ENCODE measurements at places on chromosomes 4 and X.

GRCh38 chr4:76658231-76659102 lies 223.4 kb downstream of the SHROOM3 start:
- no peak for DNase-seq

DNA sequence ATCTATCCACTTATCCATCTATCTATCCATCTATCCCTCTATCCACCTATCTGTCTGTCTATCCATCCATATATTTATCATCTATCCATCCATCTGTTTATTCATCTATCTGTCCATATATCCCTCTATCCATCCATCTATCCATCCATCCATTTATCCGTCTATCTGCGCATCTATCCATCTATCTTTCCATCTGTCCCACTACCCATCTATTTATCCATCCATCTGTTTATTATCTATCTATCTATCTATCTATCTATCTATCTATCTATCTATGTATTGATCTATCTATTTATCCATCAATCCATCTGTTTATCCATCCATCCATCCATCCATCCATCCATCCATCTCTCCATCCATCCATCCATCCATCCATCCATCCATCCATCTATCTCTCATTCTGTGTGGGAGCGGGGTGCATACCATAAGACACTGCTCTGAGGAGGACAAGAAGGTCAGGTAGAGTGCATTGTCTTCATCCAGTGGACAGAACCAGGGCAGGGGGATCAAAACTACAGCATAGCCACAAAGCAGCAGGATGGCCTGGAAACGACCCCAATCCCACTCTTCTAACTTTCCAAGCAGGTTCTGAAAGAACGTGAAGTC lies 53.2 kb upstream of the ENPP6 start:
- no peak for DNase-seq

DNA sequence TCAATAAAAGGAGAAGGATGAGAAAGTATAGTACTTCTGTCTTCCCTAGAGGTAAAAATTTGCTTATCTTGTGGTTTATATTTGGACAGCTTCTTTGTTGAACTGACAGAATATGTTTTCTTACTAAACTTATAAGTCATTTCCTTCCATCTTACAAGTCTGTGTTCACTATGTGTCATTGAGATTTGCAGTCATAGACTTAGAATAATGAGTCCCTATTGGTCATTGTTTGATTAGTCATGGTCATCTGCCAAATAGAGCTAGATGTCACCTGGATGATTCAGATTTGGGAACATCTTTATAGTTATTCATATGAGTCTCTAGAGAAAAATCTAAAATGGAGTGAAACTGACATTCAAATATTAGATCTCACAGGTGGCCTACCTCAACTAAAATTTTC lies 51.5 kb downstream of the SPATA18 start:
- no peak for DNase-seq

GRCh38 chr4:147299205-147299604 lies 181.7 kb upstream of the EDNRA start:
- DNase-seq = no peak

DNA sequence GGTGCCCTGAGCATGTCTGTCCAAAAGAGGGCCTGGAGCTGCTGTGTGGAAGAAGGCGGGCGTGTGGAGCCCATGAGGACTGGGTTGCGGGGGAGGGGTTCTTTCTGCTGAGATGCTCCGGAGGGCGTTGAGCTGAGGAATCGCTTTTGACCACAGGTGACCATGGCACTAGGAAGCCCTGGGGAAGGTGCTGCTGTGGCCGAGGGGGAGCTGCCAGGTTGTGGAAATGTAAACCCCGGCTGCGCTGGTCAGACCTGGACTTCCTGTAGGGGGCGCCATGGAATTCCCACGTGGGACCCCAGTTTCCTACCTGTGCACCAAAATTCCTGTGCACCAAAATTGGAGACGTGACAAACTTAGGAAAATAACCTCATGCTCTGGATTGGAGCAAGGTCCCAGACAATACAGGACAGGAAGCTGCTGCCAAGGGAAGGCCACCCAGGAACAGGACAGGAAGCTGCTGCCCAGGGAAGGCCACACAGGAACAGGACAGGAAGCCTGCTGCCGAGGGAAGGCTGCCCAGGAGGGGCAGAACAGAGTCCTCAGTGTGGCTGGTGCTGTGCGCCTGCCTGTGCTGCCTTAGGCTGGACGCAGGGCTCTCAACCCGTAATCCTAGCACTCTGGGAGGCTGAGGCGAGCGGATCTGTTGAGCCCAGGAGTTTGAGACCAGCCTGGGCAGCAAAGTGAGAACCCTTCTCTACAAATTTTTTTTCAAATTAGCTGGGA lies 28.4 kb upstream of the UVSSA start:
- DNase-seq = no peak

DNA sequence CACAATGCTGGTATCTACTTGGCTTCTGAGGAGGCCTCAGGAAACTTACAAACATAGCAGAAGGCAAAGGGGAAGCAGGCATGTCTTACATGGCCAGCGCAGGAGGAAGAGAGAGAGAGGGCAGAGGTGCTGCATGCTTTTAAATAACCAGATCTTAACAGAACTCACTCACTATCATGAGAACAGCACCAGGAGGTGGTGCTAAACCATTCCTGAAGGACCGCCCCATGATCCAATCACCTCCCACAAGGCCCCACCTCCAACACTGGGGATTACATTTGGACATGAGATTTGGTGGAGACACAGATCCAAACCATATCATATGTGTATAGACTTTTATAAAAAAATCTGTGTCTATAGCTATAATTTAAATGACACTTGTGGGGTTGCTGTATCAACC lies 48.6 kb upstream of the ERVMER34-1 start:
- no peak for DNase-seq

DNA sequence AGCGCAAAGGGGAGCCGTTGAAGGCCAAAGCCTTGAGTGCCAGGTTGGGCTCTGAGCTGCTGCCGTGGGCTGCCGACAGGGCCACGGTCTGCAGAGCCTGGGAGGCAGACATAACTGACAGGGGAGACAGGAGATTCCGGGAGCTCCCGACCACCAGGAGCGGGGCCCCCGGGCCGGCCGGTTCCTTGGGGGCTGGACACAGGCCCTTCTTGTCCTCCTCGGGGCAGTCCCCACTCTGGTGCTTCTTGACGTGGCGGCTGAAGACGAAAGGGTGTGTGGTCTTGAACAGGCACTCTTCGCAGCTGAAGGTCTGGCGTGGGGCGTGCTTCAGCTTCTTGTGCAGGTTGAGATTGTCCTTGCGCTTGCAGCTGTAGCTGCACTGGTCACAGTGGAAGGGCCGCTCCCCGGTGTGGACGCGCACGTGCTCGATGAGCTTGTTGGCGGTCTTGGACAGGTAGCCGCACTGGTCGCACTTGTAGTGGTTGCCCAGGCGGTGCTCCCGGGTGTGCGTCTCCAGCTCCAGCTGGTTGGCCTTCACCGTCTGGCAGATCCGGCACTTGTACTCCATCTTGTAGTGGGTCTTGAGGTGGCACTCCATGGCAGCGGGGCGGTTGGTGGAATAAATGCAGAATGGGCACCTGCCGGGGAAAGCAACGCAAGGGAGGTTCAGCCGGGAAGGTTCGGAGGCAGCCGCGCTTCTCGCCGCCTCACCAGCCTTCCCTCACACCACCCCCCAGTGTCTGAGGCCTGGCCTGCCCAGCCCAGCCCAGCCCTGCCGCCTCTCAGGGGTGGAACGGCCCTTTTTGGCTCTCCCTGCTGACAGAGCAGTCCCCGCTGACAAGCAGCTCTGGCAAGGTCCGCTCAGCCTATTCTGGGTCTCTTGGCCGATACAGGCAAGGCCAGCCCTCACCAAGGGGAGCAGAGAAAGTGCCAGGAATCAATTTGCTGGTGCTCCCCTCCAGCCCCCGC lies 81.3 kb downstream of the C4orf51 start:
- DNase-seq = no peak

GRCh38 chr4:133594390-133595207 lies 445.5 kb downstream of the PCDH10 start:
- no peak for DNase-seq

DNA sequence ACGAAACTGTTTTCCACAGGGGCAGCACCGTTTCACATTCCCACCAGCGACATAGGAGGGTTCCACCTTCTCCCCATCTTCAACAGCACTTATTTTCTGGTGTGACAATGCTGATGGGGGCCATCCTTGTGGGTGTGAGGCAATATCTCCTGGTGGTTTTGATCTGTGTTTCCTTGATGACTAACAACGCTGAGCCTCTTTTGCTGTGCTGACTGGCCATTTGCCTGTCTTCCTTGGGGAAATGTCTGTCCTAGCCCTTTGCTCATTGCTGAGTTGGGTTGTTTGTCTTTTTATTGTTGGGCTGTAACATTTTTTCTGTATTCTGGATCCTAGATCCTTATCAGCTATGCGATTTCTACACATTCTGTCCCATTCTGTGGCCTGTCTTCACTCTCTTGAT lies 33.7 kb downstream of the ATP2B3 start:
- DNase-seq = no peak

DNA sequence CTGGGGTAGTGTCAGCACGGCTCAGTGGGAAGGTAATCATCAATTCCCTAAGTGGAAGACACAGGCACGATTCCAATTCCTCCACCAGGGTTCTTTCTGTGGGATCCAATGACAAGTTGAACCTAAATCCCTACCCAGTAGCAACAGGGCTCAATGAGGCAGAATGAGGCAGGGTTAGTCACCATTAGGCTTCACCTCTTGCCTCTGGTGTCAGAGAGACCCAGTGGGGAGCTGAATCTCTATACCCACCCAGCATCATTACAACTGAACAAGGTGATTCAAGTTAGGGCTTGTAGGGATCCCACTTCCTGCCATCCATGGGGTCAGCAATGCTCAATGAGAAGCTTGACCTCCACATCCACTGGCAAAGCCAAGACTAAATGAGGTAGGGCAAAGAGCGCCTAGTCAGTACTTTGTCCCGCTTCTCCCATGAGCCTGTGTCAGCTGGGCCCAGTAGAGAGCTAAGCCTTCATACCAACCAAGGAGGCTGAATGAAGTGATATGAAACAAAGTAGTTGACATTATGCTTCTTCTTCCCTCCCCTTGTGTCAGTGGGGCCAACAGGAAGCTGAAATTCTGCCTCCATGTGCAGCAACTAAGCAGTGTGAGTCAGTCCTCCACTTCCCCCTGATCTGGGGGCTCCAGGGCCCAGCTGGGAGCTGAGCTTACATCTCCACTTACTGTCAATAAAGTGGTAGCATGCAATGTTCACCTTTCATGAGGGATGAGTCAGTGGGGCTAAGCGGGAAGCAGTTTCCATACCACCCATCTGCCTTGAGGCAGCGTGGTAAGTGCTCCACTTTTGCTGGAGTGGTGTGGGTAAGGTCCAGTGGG lies 36.4 kb upstream of the RBM41 start:
- no peak for DNase-seq

DNA sequence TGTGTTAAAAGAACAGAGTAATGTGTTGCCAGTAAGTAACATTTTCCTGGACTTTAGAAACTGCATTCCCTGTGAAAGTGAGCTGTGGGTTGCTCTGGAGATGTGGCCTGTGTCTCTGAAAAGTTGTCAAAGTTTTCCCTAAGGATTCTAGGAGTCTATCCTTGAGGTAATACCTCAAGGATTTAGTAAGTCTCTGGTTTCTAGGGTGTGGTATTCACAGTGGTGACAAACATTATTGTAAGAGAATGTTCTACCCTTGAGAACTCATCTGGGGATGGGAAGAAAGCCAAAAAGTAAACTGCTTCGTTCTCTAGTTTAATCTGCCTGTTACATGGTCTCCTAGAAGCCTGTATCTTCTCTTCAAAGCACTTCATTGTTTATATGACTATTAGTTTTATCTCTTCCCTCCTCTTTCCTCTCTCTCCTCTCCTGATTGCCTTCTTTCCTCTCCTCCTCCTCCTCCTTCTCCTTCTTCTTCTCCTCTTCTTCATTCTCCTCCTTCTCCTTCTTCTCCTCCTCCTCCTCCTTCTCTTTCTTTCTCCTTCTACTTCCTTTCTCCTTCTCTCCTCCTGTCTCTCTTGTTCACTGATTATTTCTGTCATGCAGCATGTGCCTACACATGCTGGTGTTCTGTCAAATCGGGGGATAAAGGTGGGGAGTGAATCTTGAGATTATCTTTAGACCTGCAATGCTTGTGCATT lies 321.3 kb downstream of the PTTG2 start:
- DNase-seq = no peak

- no peak for DNase-seq
Observed at GRCh38 chr4:72715299-72715698, 146.3 kb upstream of the ADAMTS3 start.

GRCh38 chrX:152901816-152902501 lies 4.1 kb downstream of the ZNF185 start:
- no peak for DNase-seq

GRCh38 chrX:149760965-149761364 lies 12.9 kb upstream of the HSFX1 start:
- DNase-seq = no peak

GRCh38 chrX:13360146-13360545 lies 40.3 kb upstream of the ATXN3L start:
- DNase-seq = no peak

- DNase-seq = no peak
Observed at GRCh38 chrX:101108284-101108683, 10.3 kb downstream of the CENPI start.

- no peak for DNase-seq
Observed at GRCh38 chrX:69133921-69134542, 31.2 kb downstream of the PJA1 start.

GRCh38 chr4:44446191-44446590 lies 2.4 kb downstream of the KCTD8 start:
- no peak for DNase-seq

GRCh38 chr4:13530823-13531624 lies 13.3 kb downstream of the NKX3-2 start:
- DNase-seq = no peak

Measured in stimulated activated CD8-positive, alpha-beta memory T cell treated with anti-CD3 and anti-CD28 coated beads, Interleukin-4, amount 100 ng/mL, for 4 hours (primary cell).